Suppressor macrophage treated with lipopolysaccharide for 4 hours (primary cell): ENCODE measurements at places on chromosomes 5 and 9.

DNA sequence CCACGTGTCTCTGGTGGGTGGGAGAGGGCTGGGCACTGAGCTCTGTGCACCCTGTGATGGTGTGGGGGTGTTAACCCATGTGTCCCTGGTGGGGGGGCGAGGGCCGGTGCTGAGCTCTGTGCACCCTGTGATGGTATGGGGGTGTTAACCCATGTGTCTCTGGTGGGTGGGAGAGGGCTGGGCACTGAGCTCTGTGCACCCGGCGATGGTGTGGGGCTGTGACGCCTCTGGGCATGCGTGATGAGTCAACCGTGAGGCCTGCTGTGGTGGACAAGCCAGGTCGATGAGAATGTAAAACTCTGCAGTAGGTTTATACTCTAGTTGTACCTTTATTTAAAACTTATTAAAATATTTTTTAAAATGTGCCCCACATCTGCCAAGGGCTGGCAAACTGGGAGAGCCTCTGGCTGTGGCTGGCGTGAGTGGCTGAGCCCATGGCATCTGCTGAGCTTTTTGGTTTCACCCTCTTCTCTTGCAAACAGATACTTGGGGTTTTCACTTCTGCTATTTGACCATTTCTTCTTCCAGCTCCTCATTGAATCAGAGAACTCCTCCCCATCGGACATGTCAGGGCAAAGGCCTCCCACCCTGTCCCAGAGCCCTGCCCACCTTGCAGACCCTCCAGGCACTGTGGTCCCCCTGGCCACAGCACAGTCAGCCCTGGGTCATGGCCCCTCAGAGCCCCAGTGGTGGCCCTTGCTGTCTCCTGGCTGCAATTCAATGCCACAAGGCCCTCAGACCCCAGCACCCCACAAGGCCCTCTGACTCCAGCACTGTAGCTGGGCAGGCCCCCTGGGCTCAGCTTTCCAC, 18.5 kb upstream of the EXOC3 start:
- DNase-seq = peak; percentile 65

DNA sequence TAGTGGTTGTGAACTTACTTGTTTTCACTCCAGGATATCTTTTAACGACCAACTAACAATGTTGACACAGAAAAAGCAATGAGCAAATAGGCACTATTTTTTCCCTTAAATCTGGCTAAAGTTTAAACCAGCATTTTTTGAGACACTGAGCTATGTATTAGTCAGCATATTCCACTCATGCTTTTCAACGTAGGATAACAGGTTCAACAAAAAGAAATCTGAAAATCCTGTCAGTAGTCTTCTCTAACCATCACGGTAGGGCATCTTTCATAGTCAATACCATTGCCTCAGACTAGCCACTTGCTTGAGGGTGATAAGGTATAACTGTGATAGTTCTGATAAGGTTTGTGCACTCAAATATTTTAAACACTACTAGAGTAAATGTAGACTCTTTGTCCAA, 1177.3 kb upstream of the NUDT12 start:
- DNase-seq = no peak

GRCh38 chr9:32503008-32503407, 23.0 kb downstream of the RIGI start:
- DNase-seq = no peak

- DNase-seq = no peak
Observed at GRCh38 chr5:19701731-19702130, 286.3 kb downstream of the CDH18 start.

GRCh38 chr5:18745042-18745987, 1111.1 kb downstream of the TAF11L14 start:
- peak; percentile 47 for DNase-seq

DNA sequence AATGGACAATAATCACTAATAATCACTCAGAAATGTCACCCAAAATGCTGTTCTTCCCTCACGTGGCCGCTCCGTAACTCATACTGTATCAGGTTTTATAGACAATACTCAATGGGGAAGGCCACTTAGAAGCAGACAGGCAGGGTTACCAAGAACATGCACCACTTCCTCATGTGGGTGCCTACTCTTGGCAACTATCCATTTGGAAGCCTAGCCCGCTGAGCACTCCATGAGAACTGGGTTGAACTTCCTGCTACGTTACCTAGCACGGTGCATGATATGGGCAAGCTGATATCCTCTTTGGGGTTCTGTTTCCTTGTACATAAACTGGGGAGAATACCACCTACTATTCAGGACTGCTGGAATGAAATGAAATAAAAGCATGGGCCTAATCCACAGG, 14.3 kb downstream of the DAP start:
- peak; percentile 68 for DNase-seq

DNA sequence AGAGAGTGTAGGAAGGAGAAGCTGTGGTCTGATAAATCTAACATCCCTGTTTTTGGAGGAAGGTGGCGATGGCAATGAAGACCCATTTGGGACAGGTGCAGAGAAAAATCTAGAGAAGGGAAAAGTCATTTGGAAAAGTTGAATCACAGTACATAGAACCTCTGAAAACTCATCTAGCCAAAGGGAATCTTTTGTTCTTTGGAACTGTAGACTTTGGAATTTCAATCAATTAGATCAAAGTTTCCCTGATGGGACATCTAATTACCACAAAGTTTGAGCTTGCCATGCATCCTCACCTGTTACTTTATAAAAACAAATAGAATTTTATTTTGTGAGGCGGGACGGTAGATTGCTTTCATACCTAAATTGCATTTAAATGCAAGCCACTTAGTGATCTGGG, 294.9 kb downstream of the TRPM3 start:
- DNase-seq = no peak

DNA sequence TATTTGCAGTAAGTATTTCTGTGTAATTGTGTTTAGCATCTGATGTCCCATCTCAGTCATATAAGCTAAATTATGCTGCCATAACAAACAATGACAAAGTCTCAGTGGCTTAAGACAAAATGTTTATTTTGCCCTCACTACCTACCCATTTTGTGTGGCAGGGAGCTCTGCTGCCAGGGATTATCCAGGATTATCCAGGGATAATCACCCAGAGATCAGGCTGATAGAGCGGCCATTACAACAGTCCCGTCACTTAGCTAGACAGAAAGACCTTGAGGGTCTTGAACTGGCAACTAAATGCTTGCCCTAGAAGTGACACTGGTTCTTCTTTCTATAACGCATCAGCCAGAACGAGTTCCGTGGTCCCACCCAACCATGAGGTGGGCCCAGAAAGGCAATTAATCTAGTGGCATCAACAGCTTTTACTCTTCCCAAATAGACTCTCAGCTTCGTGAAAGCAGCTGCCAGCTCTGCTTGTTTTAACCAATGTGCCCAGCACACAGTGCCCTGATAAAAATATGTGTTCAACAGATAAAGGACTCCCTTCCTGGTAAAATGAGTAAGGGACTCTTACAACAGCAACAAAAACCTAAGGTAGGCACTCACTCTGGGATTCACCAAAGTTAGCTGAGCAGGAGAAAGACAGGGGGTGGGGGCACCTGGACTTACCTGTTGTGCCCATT, 22.8 kb downstream of the CCDC69 start:
- DNase-seq = no peak

GRCh38 chr9:27189426-27189825, 80.4 kb downstream of the TEK start:
- DNase-seq = no peak

GRCh38 chr9:133471551-133472276, 7.2 kb downstream of the SLC2A6 start:
- no peak for DNase-seq

DNA sequence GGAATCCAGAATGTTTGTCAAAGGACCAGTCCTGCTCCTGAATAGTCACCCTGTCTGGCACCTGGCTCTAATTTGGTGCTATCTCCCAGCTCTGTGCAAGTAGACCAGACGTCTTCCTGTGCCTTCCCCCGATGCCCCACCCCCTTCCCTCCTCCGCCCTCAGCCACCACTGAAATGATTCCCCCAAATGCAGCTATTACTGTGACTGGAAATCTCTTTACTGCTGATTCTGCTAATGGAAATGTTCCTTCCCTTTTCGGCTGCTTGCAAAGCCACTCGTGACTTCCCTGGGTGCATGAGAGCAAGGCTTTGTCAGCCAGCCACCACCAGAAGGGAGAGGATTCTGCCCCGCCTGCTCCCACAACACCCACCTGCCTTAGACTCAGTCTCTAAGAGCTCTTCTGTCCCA, 11.4 kb downstream of the ASTN2 start:
- DNase-seq = peak; percentile 13

GRCh38 chr5:74938250-74938933, 72.2 kb upstream of the FAM169A start:
- peak; percentile 14 for DNase-seq

DNA sequence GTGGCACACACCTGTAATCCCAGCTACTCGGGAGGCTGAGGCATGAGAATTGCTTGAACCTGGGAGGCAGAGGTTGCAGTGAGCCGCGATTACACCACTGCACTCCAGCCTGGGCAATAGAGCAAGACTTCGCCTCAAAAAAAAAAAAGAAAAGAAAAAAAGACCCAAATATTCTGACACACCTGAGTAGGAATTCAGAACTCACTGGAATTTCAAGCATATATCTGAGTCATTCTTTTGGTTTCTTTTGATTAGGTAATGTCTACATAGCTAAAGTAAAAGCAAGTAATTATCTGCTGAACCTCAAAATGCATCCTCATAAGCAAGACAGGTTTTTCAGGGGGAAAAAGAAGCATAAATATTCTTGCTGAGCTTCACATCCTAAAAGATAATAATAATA, 35.9 kb downstream of the ANKRD31 start:
- no peak for DNase-seq

GRCh38 chr5:136793300-136793699, 428.0 kb upstream of the TRPC7 start:
- DNase-seq = no peak

DNA sequence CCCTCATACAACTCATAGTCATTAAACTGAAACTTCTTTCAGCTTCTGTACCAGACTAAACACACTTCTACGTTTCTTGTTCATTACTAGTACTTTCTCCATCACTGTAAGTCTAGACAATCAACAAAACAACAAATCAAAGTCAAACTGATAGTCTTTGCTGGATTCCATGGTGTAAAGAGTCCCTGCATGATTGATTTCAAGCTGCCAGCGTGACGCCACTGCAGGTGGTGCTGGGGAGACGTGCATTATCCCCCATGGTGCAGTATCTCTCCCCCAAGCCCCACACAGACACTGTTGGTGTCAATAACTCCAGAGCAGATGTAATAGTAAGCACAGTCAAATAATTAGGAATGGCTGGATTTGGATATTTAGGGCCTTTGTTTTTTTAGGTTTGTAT, 10.7 kb upstream of the SLC2A8 start:
- no peak for DNase-seq
